ENCODE measurements at places on chromosomes 1 and 21. TPM values are rescaled to one million over a fixed set of nuclear protein-coding genes. Genes with fewer than 3 reads are reported as not detected.

The RNF186 gene
- not detected for total RNA-seq

The COL6A2 gene
- 2.2 TPM for total RNA-seq

DNA sequence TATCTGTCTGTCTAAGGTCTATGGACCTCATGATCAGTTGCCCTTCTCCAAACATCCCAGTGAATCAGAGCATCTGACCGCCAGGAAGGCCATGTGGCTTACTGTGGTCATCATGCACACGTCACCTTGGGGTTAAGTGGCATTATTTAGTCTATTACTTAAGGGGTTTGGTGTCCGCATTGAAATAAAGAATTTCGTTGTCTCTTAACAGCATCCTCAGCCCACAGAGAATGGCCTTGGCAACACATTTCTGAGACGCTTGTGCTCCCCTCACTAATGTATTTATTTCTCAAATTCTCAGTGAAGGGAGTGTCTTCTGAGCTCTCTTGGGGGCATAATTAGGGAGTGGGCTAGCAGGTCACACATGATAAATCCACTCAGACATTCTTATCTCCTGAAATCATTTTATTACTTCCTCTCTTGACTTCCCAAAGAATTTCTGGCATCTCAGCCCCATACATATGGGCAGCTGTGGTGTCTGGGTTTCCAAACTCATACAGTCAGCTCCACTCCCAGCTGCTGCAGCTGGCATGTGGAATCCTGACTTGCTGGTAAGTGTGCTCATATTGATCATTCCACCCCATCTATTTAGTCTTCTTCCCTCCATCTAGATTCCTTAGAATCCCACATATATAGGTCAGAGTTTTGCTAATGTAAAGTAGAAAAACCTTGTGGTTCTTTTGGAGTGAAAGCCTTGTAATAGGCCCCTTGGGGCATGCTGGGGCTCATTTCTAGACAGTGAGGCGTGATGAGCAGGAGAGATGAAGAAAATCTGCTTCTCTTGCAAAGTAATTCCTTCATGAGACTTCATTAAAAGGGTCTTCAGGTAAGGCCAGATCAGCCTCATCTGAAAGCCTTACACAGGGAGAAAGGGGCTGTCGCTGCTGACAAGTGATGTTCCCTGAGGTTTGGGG, 110.5 kb downstream of the HHAT start:
- no peaks in the 10 kb centered on the region for H3K36me3 ChIP-seq
- no peak overlapping the region for H3K27ac ChIP-seq
- H3K4me3 ChIP-seq, result no peak overlapping the region
- H3K27me3 ChIP-seq, result no peaks in the 10 kb centered on the region
- DNase-seq, result no peak
- no peaks in the 10 kb centered on the region for H3K4me1 ChIP-seq

DNA sequence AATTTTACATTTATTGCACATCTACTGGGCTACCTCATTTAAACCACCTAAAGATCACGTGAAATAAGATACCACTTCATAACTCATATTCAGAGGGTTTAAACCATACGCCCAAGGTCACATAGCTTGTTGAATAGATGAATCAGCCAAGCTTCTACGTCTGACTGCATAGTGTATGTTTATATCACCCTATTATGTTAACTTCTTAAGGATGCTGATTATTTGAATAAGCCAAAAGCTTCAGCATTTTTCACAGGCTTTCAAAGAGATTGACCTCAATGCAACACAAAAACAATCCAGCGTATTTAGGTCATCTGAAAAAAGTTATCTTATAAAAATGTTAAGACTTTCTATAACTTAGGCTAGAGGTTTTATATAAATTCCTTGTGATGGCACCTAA, 373.8 kb downstream of the TGFB2 start:
- DNase-seq, result no peak
- H3K27me3 ChIP-seq, result no peaks in the 10 kb centered on the region
- H3K36me3 ChIP-seq, result no peaks in the 10 kb centered on the region

DNA sequence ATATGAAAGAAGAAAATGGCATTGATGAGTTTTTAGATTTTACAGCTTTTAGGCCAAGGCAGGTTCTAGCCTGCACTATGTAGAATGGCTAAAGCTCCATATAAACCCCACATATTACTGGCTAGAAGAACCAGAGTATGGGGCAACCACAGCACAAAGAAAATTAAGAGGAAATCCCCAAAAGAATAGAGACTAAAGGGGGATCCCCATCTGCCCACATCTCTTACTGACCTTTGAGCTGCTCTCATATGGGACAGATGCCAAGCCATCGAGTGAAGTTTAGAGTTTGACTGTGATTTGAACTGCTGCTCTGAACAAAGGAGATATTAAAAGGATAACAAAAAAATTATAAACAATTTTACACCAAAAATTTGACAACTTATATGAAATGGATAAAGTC, 102.2 kb upstream of the HAO2 start:
- no peaks in the 10 kb centered on the region for H3K36me3 ChIP-seq
- no peak for DNase-seq
- H3K4me3 ChIP-seq, result no peak overlapping the region

GRCh38 chr21:46308431-46308830, 15.2 kb downstream of the C21orf58 start:
- DNase-seq, result no peak
- no peaks in the 10 kb centered on the region for H3K4me1 ChIP-seq
- no peak overlapping the region for H3K27ac ChIP-seq
- H3K27me3 ChIP-seq, result no peaks in the 10 kb centered on the region

DNA sequence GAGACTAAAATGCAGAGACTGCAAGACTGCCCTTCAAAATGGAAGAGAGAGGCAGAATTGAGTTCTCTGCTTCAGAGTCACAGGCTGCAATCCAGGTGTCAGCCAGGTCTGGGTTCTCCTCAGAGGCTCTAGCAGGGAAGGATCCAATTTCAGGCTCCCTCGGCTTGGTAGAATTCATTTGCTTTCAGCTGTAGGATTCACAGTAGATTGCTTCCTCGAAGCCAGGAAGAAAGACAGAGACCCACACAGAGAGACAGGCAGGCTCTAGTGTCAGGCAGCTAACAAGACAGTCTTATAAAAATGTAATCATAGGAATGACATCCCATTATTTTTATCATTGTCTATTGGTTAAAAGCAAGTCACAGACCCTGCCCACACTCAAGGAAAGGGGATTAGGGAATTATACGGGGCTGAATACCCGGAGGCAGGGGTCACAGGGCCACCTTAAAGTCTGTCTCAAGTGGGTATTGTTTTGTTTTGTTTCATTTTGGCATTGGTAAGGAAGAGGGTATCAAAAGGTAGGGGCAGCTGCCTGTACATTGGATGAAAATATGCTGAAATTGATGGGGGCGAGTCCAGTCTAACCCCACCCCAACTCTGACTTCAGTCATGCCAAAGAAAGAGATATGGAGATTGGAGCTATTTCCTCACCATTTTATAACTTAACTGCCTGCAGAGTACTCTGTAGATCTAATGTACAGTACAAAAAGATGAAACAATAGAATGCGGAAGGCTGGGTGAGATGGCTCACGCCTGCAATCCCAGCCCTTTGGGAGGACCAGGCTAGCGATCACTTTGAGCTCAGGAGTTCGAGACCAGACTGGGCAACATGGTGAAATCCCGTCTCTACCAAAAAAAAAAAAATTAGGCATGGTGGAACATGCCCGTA, 9.5 kb upstream of the TBCE start:
- no peaks in the 10 kb centered on the region for H3K36me3 ChIP-seq
- DNase-seq, result no peak
- H3K27me3 ChIP-seq, result peaks cover 10% of the 10 kb centered on the region
- no peak overlapping the region for H3K4me3 ChIP-seq
- H3K27ac ChIP-seq, result no peak overlapping the region

All from activated T-helper 2 cell treated with anti-CD3 and anti-CD28 coated beads, Interferon-gamma antibody, Interleukin-2, Interleukin-4, amounts not matched to agents 10 μg/mL and 5 μg/mL and 100 μg/mL, durations not matched to agents 14 hours and 24 hours and 36 hours (primary cell).